Esophagus muscularis mucosa (tissue), 4 donors: ENCODE measurements at places on chromosomes 11 and 22. TPM values are rescaled to one million over a fixed set of nuclear protein-coding genes. Genes with fewer than 3 reads are reported as not detected.

Gene SLC37A4
- 5.8 TPM for total RNA-seq

Gene SLC6A5
- total RNA-seq = not detected

Gene KCNE3
- 7.1 TPM for total RNA-seq

Gene KRTAP5-8
- total RNA-seq = not detected

Gene OLFML1
- 7.9 TPM for total RNA-seq

Gene MRGPRE
- not detected for total RNA-seq

Gene POU2AF2
- 0.66 TPM for total RNA-seq

Gene NXPE4
- total RNA-seq = not detected

Gene MMP3
- 7.5 TPM for total RNA-seq

Gene ALDH3B1
- 13.7 TPM for total RNA-seq

Gene MRPL49
- total RNA-seq = 103 TPM

Gene SHISAL1
- 14.7 TPM for total RNA-seq

Gene ACAT1
- 108 TPM for total RNA-seq

Gene OR51A4
- total RNA-seq = not detected

Gene MIF
- total RNA-seq = 307 TPM

Gene TTC36
- total RNA-seq = 0.50 TPM

Gene CCDC188
- 1.4 TPM for total RNA-seq

Gene OR56A1
- not detected for total RNA-seq

Gene BSCL2
- 58.1 TPM for total RNA-seq
